Lower leg skin (tissue), 4 donors: ENCODE measurements at places on chromosomes 3 and 15.

DNA sequence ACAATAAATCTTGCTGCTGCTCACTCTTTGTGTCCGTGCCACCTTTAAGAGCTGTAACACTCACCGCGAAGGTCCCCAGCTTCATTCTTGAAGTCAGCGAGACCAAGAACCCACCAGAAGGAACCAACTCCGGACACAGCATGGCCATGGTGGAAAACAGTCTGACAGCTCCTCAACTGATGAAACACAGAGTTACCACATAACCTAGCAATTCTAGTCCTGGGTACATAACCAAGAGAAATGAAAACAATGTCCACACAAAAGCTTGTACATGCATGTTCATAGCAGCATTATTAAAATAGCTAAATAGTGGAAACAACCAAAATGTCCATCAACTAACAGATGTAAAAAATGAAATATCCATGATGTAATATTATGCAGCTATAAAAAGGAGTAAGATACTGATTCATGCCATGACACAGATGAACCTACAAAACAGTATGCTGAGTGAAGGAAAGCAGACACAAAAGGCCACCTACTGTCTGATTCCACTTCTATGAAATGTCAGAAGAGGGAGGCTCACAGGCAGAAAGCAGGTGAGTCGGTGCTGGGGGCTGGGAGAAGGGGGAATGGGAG, 36.8 kb downstream of the VGLL4 start:
- no peak for DNase-seq

DNA sequence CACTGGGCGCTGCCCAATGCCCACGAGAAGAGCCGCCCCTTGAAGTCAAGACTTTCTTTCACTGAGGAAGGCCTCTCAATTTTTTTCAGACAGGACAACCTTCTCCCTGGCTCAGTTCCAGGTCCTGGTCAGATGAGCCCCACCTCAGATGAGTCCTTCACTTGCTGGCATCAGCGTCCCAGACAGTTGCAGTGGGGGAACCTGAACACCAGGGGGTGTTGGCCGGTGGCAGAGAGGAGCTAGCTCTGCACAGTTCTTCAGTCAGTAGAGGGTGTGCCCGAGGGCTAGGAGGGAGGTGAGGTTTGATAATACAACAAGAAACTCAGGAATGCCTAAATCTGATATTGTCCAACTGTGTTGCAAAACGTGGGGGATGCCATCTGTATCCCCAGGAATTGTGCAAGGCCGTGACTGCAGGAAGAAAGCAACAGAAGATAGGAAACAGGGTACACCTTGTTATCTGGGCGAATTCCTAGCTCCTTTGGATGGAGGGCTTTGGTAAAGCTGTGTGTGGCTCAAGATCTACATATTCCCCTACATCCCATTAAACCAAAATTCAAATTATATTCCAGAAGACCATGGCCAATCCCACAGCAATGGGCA, 34.3 kb downstream of the CCR3 start:
- DNase-seq = peak; percentile 32

GRCh38 chr15:71273731-71274447, 158.6 kb downstream of the THSD4 start:
- no peak for DNase-seq

DNA sequence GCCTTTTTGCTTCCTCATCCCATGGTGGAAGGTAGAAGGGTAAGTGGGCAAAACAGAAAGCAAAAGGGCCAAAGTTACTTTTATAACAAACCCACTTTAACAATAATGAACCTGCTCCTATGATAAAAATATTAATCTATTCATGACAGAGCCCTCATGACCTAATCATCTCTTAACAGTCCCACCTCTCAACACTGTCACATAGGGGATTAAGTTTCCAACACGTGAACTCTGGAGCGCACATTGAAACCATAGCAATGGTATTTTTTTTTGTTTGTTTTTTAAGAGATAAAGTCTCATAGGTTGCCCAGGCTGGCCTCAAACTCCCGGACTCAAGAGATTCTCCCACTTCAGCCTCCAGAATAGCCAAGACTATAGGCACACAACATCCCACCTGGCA, 30.7 kb downstream of the KATNBL1 start:
- no peak for DNase-seq

GRCh38 chr15:38671675-38672254, 107.2 kb upstream of the RASGRP1 start:
- DNase-seq = no peak

DNA sequence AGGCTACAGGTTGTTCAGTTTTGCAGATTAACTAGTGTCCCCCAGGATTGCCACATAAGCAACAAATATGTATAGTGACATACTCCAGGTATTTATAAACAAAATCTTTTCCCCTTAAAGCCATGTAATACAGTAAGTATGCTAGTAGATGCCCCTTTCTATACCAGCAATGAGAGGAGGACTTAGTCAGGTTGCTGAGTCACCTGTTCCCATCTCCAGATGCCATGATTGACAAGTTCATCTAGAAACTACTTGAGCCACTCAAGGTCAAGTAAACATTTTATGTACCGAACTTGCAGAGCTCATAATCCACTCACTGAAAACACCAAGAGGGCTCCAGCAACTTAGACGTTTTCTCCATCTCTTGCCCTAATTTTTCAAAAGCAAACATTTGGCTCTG, 18.2 kb downstream of the SLC9A9 start:
- no peak for DNase-seq

GRCh38 chr15:69568173-69569009, 115.8 kb downstream of the RPLP1 start:
- no peak for DNase-seq

DNA sequence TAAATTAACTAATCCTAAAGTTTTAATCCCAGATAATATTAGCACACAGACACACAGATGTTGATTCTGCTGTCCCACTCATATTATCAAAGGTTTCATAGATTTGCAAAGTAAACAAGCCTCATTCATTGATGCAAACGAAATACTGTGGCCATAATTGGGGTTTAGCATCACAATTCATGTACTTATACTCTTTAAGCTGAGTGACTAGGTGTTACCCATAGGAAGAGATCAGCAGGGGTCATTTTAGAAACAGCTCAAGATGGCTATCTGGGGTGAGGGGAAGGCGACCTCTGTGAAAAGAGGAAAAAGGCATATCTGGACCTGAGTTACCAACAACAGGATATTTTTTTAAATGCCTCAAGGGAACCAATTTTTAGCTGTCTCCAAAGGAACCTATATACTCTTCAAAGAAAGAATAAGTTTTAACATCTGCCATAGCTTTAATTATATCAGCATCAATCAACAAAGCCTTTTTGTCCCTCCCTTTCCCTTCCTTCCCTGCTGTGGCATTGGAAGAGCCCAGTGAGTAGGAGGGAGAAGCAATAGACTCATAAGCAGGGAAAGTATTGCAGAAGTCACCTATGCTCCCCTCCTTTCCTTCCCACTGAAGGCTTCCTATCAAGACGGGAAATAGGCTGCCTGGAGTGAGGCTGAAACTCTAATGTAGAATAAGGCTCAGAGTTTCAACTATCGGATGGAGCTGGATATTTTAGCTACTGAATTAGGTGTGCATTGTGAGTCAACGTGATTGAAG, 553.4 kb downstream of the ZIC1 start:
- no peak for DNase-seq

DNA sequence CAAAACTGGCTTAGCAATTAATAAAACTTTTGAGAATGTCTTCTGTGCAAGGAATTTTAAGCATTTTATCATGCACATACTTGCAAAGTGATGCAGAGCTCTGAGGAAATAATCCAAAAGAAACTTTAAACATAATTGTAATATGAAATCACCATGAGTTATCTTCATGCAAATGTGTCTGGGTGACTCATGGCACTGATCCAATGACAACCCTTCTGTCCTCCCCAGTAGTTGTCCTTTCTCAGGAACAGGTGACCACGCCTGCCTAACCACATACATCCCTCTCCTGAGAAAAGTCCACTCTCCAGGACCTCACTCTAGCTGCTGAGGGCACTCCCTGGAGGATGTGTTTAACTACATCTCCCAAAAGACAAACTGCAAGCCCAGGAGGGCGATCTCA, 530.6 kb upstream of the IL12A start:
- no peak for DNase-seq
